Cortex of kidney (tissue), 1 donor: ENCODE measurements at places on chromosomes 5 and 9.

GRCh38 chr5:116388564-116389258 lies 185.9 kb downstream of the SEMA6A start:
- DNase-seq = no peak

DNA sequence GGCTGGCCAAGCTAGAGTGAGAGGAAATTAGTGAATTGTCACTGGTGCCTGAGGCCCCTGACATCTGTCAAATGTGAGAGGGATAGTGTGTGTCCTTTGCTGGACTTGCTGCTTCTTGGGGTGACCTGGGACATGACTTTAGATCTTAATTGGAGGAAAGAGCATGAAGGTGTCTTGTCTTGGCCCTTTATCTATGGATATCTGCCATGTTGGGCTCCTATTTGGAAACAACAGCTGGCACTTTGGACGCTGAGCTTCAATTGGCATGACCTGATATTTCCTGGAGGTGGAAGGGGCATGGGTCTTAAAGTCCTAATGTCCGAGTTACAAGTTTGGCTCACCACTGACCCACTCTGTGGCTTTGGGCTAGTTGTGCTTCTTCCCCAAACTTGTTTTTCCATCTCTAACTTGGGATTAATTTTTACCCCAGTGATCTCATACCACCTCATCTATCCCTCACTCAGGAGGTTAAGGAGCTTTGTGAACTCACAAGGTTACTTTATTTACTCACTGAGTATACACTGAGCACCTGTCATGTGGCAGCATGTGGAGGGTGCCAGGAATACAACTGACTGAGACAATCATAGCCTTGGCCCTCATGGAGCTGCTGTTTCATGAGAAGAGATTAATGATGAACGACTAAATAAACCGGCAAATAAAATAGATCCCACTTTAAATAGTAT lies 30.1 kb upstream of the CXCL14 start:
- no peak for DNase-seq

DNA sequence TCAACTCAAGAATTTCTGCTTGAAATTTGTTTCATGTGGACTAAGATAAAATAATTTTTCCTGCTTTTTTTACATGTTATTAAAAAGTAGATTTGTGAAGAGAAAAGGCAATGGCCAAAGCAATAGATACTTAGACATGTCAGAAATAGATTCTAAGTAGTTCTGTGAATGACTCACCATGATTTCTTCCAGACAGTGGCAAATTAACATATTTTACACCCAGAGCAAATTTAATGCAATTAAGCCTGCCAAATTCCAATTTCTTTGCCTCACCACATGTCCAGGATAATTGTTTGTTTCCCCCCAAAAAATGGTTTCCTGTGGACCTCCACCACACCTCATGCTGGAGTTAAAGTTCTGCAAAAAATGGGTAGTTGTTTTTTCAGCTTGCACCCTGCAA lies 651.4 kb downstream of the CETN3 start:
- DNase-seq = no peak

GRCh38 chr5:40288800-40289485 lies 390.8 kb upstream of the PTGER4 start:
- no peak for DNase-seq

DNA sequence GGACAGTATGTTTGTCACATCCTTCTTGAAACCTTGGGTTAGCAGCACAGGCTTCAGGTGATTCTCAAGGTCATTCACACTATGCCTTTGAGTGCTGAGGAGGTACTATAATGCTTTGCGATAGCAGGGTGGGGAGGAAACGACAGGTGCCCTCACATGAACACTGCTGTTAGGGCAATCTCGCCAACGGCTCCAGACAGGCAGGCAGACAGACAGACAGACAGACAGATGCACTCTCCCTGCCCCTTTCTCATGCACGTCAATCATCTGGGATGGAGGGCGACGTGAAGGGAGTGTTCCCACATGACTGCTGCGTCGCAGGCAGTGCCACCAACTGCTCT lies 82.9 kb downstream of the RAPGEF1 start:
- no peak for DNase-seq

DNA sequence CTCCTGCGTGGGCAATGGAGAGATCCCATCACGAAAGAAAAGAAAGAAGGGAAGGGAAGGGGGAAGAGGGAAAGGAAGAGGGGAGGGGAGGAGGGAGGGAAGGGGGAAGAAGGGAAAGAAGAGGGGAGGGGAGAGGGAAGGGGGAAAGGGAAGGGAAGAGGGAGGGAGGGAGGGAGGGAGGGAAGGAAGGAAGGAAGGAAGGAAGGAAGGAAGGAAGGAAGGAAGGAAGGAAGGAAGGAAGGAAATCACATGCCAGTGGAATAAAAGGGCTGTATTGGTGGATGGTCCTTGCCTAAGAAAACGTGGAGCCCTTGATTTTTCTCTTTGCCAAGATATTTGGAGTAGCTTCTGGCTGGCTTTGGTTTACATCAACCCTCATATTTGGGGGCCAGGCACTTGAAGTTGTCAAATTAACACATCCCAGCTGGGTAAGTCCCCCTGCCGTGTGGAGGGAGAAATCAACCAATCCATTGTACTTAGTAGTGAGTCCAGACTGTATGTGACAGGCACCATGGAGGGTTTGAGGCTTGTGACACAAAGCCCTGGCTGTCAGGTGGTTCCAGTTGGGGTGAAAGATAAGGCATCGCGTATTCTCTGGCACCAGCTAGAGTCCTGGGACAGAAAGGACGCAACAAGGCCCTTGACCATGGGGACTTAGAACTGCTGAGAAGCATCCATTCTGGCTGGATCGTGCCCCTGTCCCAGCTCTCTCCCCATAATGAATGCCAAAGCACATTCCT lies 23.7 kb downstream of the IDNK start:
- no peak for DNase-seq
